ENCODE measurements at places on chromosomes 2 and 18.

- no peak for DNase-seq
These were observed 19.5 kb downstream of the PLEK start for GRCh38 chr2:68384485-68385107.

DNA sequence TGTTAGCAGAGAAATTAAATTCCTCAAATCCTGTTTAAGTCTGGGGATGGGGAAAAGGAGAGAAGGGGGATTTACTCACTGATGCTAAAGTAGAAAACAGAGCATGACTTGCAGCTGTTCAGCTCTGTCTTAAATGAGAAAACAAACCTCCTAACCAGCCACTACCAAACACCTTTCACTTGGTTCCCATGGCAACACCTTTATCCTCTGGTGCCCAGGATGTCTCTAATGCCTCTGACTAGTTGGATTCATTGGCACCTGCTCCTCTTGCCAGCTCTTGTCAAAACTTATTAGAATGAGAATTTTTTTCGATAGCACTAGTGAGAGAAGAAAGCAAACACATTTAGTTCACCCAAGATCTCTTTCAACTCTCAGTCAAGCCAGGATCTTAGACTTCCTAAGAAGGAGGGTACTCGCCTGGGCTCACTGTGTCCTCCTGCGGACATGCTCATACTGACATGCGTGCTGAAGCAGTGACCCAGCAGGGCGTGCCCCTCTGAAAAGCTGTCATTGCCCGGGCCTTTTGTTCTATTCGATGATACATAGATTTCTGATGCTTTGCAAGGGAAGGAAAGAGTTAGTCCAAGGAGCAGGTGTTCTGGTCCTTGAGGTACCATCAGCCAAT is 656.0 kb upstream of the CELF4 start:
- DNase-seq: no peak

- no peak for DNase-seq
These were observed 129.7 kb downstream of the OSR1 start for GRCh38 chr2:19228715-19229114.

DNA sequence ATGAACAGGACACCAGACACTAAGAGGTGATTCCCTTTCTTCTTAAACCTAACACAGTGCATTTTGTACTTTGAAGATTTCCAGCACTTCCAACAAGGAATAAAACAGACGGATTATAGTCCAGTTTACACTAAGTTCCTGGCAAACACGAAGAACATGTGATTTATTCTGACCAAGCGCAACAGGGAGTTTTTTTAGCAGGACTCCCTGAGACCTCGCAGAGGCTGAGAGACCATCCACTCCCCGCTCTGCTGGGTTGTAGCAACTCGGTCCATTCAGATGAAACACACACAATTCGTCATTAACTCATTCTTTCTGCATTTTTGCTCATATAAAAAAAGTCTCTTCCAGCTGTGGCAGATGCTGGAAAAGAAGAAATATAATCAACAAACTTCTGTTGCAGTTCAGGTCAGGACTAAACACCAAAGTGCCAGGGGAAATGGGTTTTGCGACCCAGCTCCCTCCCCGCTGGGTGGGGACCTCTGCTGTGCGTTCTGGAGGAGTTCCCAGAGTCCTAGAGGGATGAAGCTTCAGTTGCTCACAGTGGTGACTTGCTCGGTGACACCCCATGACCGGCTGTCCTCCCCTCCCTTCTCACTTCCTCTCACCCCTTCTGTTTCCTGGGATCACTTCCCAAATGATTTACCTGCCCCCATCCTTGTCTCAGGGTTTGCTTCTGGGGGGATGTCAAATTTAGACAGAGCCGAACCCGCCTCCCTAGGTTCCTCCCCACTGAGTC is 52.5 kb downstream of the KCNF1 start:
- no peak for DNase-seq

DNA sequence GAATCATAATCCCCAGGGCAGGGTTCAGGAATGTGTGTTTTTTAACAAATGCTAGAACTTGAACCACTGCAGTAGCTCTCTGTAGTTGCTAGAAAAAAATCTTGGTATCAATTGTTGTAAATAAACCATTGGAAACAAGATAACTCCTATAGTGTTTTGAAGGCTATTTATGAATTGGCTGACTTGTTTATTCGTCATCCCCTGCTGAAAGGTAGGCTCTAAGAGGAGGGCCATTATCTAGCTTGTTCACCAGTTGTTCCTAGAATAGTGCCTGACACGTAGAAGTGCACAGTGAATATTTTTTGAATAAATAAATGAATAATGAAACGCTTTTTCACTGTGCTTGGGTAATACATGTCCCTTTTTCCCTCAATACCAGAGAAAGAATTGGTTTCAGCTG is 211.4 kb downstream of the BABAM2 start:
- DNase-seq: no peak

GRCh38 chr2:124079045-124079444 is 54.0 kb downstream of the CNTNAP5 start:
- DNase-seq: no peak

DNA sequence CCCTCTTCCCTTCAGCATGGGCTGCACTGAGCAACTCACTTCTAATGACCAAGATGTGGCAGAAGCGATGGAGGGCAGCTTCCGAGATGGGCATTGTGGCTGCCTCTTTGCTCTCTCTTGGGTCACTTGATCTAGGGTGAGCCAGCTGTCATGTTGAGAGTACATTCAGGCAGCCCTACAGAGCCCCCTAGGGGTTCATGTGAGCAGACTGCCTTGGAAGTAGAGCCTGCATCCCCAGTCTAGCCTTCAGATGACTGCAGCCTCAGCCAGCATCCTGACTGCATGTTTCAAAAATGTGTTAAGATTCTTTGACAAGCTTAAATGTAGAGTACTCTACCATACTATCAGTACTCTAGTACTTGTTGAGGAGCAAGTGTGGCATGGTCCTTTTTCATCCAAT is 143.9 kb downstream of the NCK2 start:
- no peak for DNase-seq

GRCh38 chr2:55133467-55134315 is 83.4 kb upstream of the RTN4 start:
- DNase-seq: peak; percentile 16

DNA sequence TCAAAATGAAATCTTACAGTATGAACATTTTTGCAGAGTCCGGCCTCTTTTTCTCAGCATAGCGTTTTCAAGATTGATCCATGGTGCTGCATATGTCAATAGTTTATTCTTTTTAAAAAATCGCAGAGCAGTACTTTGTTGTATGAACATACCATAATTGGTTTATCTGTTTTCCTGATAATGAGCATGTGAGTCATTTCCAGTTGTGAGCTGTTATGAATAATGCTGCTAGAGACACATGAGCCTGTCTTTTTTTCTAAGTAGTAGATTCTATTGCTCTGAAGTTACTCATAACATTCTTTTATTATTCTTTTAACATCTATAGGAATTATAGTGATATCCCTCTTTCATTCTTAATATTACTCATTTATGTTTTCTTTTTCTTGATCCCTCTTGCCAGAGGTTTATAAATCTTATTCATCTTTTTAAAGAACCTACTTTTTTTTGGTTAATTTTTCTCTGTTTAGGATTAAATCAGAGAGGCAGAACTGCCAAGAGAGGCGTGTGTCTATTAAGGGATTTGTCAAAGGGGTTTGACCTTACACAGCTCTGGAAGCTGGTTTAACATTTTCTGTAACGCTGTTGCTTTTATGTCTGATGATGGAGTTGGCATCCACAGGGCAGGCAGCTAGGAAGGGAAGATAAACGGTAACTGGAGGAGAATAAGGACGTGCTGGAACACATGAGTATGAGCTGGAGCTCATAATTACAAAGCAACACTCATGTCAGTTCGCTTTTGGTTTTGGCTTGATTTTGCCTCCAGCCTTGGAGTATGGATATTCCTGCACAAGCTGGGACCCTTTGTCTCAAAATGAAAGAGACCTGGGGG is 47.4 kb downstream of the MGAT5 start:
- DNase-seq: no peak

DNA sequence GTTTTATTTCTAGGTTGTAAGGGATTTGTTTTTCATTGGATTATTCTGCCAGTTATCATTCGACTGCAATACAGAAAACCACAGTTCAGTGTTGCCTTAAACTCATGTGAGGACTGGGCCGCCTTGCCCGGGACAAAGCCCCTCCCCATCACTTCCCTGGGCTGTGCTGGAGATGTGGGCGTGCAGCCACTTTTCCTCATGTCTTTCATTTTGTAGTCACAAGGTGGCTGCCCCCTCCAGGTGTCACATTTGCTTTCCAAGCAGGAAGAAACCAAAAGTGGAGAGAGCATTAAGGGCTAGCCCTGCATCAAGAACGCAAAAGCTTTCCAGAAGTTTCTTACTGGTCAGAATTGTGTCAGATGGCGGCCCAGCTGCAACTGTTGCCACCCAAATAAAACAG is 492.5 kb upstream of the ID2 start:
- DNase-seq: no peak

GRCh38 chr2:224060783-224061482 is 21.8 kb upstream of the SERPINE2 start:
- no peak for DNase-seq

GRCh38 chr2:16487686-16488085 is 177.9 kb downstream of the CYRIA start:
- no peak for DNase-seq

DNA sequence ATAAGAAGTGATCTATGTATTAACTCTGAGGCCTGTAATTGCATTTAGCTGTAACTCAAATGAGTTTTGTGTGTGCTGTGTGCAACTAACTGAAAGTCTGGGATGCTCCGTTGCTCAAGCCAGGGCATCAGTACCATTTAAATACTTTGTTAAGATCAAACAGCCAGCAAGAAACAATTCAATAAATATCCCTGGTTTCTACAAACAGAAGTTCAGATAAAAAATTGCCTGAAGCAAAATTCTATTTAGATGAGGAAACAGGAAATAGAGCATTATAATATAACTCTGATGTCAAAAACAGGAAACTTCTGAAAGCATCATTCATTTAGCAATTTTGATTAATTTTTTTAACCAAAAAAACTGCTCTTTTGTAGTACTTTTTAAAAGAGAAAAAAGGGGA is 18.9 kb upstream of the SLC38A11 start:
- DNase-seq: no peak

DNA sequence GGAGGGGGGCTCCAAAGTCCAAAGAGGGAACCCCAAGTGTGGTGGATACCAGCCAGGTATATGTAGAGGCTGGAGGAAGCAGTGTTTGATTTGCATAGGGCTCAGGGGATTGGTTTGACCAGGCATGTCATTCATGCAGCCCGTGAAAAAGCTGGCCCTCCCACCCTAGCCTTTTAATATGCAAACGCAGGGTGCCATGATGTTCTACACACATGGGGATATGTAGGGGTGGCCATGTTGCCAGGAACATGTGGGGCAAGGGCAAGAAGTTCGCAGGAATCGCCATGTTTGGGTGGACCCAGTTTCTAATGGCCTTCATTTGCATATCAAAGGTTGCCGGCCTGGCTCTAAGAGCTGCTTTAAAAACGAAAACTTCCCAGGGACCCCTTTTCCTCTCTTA is 33.6 kb downstream of the B3GNT7 start:
- DNase-seq: no peak

GRCh38 chr18:76827205-76828200 is 5.1 kb downstream of the ZNF236 start:
- no peak for DNase-seq

DNA sequence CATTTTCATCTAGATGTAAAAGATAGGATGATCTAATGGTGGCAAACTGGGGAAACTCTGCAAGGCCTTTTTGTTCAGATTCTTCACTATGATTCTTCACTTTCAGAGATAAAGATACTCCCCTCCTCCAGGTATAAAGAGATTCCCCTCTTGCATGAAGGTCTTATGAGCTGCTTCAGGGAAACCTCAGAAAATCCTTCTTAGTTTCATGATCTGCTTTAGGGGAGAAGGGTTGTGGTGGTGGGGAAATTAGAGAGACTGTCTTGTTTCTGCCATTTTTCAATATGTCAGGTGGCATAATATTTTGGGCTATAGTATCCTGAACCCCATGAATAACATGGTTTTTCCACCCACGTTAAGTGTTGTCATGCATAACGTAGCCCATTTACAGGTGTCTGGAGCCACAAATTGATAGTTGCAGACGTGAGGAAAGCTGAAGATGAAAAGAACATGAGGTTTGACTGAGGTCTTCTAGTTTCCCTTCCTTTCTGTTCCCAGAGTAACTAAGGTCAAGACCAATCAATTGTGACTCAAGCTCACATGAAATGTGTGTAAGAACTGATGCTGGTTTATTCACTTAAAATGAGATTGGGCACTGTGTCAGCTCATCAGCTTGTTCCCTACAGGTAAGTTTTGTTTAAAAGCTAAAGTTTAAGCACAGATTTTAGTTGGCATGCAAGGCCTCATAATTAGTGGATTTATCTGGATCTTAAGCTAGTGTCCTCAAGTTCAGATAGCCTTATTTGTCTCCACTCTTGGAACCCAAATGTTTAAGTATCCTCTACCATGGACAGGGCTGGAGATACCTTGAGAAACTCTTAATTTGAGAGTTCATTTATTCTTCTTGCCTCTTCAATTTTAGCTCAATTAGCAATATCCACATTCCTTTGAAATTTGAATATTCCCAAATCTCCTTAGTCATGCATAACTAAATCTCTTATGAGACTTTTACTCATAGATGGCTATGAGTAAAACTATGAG is 304.5 kb upstream of the FANCL start:
- DNase-seq: no peak

DNA sequence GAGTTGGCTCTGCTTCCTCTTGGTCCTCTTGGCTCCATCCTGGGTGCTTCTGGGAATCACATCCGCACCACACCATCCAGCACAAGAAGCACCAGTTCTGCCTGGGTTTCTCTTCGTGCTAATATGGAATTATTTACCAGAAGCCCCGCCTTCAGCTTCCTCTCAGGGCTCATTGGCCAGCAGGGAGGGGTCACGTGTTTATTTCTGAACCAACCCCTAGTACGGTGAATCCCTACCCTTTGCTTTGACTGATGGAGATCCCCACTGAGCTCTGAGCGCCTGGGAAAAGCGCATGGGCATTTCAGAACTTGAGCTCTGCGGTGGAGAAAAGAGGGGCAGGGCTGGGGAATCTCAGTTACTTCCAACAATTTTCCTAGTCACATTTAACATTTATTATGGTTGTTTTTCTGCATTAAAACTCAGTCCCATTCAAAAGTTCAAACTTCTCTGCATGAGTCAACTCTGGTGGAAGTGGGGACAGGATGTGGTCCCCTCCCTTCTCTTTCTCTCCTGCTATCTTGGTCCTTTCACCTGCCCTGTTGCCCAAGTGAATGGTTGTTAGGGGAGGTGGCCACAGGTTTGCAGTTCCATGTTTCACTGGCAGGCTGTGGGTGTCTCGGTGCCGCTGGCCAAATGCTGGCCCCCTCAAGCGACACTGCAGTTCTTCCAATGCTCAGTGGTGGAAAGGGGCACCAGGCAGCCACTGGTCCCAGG is 76.4 kb upstream of the TTC39C start:
- DNase-seq: no peak

- no peak for DNase-seq
These were observed 1.8 kb upstream of the RAB31 start for GRCh38 chr18:9706081-9706935.

DNA sequence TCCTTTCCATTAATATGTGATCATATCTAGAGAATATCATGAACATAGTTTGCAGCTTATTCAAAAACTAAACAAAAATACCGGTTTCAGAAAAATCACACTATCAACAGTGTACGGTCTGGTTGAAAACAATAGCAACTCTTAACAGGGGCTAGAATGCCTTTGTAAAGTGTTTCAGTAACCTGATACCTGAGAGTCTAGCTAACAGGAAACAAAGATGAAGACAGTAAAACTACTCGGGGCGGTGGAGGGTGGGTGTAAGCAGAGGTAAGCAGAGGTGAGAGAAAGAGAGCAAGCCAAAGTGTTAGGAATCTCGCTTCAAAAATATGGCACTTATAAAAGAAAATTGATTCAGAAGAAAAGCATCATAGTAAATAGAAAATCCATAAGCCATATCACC is 109.0 kb upstream of the RGPD4 start:
- no peak for DNase-seq
